ENCODE measurements at places on chromosomes 1 and 21.

DNA sequence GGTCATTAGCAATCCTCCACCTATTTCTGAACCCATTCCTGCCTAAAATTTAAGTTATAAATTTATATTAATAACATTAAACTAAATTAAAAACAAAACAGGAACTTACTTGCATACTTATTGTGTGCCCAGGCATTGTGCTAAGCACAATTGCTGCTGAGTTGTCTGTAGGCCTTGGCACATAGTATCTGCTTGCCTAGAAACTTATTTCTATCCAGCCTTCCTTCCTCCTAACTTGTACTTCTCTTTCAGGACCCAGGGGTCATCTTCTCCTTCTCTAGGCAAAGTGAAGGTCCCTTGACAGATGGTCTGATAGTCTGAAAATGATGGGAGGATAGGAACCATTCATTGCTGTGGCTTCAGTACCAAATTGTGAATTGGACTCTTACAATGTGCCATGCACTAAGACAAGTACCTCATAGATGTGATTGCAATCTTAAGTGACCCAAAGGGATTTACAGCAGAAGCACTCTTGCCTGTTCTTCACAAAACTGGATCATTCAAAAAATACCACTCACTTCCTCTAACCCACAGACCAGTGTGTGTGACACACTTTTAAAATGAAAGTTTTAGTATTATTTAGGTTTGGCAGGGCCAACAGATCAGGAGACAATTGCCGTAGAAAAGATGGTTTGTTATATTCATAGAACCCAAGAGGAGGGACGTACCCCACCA is 10.3 kb upstream of the CD101 start:
- no peak for DNase-seq

GRCh38 chr1:27522432-27523336 is 32.7 kb upstream of the WASF2 start:
- DNase-seq, result no peak

DNA sequence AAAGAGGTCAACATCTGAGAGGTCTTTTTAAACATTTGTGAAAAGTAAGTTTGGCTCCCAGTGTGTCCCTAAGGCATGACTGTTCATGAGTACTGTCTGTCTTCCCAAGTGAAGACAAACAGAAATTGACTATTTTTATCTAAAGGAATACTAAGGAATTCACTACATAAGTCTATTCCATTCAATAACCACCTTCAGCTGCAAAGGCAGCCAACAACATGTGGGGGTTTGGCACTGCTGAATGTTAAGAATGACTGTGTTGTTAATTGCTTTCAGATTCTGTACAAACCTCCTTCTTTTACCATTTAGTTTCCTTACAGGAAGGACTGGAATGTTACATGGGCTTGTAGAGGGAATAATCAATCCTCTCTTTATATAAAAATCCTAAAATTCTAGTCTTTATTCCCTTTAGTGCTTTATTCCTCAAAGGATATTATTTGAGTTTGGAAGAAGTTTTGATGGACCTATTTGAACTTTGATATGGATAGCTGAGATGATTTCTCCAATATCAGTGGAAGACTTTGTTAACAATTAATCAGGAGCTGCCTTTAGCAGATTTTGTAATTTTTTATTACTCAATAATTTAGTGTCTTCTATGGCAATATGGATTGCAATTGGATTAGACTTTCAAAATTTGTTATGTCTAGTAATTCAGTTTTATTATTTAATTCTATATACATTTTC is 201.7 kb upstream of the CHRM3 start:
- DNase-seq, result no peak

DNA sequence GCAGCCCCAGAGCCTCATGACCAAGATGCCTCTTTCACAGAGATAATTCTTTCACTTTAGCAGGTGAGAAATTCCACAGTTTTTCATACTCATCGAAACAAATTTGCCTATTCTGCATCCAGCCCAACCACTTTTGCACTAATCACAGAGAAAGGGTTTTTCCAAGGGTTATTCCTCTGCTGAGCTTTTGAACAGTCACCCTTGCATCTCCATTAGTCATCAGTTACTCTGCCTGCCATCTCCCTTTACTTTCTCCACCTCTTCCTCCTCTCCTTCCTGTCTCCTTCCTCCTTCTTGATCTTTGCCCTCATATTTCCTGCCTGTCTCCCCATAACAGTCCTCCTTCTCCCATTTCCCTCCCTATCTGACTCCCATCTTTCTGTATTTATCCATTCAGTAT is 43.9 kb downstream of the FH start:
- no peak for DNase-seq

DNA sequence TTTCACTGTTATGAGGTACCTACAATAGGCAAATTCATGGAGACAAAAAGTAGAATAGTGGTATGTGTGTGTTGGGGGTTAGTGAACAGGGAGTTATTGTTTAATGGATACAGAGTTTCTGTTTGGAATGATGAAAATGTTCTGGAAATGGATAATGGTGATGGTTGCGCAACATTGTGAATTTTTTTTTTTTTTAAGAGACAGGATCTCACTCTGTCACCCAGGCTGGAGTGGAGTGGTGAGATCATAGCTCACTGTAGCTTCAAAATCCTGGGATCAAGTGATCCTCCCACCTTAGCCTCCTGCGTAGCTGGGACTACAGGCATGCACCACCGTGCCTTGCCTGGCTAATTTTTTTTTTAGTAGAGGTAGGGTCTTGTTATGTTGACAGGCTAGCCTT is 34.5 kb upstream of the TRABD2B start:
- DNase-seq, result no peak

DNA sequence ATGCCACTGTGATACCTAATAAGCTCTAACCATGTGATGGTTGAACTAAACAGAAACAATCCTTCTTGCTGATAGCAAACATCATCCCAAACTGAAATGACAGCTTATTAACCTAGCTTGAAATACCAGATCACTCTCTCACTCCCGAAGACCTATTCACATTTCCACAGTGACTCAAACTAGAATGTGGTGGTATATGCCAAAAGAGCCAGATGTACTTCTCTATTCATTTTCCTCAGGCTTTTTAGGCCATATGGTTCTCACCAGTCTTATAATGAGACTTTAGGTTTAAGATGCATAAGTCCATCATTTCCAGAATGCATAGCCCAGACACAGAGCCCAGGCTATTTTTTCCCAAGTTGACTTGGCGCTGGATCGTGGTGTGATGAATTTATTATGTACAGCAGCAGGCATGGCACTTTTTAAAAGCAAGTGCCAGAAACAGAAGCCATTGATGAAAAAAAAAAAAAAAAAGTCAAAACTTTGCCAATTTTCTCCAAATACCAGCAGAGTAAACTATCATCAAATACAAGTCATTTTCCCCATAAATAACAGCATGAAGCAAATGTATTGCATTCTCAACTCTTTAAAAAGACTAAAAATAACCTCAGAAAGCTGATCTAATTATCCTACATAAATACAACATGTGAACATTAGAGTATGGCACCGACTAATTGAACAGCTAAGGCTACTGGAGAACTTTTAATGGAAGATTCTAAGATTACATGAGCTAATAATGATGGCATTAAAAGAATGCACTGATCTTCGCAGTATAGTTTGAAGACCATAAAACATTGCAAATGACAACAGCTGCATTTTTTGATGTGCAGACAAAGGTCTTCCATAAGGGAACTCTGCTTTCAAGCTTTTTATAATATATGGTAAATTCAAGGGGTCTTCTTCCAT is 365.4 kb downstream of the LRRIQ3 start:
- DNase-seq, result no peak

DNA sequence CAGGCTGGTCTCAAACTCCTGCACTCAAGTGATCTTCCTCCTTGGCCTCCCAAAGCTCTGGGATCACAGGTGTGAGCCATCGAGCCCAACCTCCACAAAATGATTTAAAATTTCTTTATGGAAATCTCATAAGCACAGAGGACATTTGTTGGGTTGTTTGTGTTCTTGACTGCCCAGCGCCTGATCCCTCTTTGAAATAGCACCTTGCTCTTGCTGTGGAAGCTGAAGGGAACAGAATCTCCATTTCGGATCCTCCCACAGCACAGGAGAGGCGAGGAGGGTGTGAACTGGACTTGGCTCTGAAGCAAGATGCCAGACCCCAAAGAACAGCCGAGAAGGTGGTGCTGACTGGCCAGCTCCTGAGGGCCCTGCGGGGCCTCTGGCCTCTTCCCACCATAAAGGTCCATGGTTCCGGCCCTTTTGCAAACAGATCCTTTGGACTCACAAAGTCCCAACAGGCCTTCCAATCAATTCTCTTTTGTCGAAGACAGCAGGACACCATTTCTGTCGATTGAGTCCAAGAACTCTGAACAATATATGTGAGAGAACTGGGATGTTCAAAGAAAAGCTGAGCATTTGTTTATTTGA is 45.6 kb upstream of the COA6 start:
- DNase-seq, result no peak

DNA sequence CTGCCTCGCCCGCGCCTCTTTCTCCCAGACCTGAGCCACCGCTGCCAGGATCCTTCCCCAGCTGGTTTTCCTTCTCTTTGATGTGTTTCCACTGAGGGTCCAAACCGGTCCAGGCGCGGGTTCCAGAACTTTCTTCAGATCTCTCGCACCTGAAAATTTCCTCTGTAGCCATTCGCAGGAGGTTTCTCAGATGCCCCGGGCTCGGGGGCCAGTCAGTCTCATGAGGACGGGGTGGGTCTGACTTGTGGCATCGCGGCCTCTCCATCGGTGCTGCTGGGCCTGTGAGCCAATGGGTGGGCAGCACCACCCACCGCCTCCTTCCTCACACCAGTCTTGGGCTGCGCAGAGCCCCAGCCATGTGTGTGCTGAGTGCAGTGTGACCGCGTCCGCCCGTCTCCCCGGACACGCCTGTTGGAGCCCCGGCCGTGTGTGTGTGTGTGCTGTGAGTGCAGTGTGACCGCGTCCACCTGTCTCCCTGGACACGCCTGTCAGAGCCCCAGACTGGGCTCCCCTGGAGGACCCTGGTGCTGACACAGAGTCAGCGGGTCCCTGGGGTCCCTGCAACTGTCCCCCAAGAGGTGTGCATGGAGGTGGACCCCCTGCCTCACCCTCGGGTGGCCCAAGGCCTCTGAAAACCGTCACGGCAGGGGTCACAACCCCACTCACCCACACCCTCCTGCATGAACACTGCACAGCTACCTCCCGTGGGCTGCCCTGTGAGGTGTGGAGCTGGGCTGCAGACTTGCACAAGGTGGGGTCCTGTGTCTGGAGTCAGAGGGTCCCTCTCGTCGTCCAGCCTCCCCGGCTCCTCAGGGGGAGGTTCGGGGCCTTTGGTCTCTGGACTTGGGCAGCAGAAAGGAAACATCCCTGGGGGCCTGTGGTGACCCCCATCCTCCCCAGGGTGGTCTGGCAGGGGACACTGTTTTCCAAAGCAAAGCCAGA is 20.2 kb downstream of the COL18A1 start:
- no peak for DNase-seq

GRCh38 chr21:45845063-45845769 is 136.4 kb upstream of the COL6A1 start:
- DNase-seq, result no peak

GRCh38 chr1:62900566-62900965 is 116.6 kb downstream of the ATG4C start:
- no peak for DNase-seq

GRCh38 chr1:235748747-235749146 is 99.2 kb upstream of the GNG4 start:
- no peak for DNase-seq

- no peak for DNase-seq
Observed at GRCh38 chr1:154983776-154984466, 777 bp downstream of the FLAD1 start.

GRCh38 chr1:1959840-1960479 is 40.9 kb upstream of the TMEM52 start:
- DNase-seq, result peak; percentile 16

GRCh38 chr1:93244298-93245069 is 64.0 kb downstream of the CCDC18 start:
- DNase-seq, result no peak

DNA sequence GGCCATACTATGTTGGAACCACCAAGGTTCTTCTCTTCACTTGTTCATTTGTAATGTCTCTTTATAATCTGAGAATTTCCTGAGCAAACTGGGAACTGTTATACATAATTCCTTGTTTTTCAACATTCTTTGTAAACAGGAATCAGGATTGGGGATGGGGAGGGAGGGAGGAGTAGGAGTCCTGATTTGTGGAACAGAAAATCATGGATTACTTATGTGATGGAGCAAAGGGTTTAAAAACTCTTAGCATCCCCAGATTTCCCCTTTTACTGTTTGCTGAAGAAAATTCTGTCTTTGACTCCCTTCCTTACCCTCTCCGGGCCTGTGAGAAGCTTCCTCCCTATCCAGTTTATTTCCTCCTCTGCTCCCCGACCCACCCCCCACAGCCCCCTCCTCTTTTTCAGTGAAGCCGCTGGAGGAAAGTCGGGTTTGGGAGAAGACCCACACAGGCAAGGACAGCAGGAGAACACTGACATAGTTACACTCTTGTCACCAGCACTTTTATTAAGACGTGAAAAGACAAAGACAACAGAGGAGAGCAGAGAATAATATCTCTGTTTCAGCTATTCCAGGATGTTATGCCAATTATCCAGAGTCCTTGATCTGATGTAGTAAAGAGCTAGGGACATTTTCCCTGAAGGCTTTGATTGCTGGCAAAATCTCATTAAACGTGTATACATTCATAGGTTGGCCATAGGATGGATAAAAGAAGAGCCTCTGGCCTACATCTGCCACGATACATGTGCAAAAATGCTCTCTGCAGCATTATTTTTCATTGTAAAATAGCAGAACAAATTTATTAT is 4.6 kb upstream of the NBPF1 start:
- DNase-seq, result no peak

DNA sequence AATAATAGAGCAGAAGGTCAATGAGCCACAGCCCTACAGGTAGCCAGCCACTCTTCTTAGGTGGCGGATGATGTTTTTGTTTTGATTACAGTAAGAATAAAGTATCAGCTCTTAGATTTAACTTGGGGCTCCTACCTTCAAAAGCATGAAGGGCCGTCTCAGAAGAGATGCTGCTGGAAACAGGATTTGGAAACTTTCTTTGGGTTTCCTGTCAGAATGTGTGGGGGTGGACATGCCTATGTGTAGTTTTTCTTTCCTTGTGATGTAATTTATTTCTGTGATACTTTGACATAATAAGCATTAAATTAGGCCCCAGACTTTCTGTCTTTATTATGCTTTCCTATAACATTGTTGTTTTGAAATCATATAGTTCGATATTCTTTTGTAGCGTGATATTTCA is 1.5 kb downstream of the RAP1A start:
- no peak for DNase-seq

DNA sequence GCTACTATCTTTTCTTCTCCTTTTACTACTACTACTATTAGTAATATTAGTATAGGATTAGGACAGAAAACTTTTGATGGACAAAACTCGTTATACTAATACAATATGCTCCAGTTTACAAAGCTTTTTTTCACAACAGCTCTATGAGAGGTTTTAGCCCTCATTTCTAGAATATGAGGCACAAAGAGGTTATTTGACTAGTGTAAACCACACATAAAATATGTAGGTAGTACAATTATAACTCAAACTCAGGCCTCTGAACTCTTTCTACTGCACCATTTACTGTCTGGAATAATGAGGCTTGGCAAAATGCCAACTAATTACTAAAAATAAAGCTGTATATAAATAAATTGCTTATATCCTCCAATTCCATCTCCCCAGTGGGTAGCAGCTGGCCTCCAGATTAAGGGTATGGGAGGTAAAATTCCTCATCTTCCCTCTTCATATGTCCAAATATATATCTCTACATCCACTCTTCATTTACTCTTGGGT is 99.9 kb downstream of the LYST start:
- no peak for DNase-seq

All from stimulated activated CD8-positive, alpha-beta memory T cell treated with anti-CD3 and anti-CD28 coated beads, Interleukin-7, amount 100 ng/mL, for 1 hour (primary cell).